ENCODE measurements at places on chromosomes 5 and 9.

- no peak for DNase-seq
Observed at GRCh38 chr9:17315341-17315740, 180.5 kb downstream of the CNTLN start.

GRCh38 chr9:93306579-93307091, 122.7 kb downstream of the WNK2 start:
- no peak for DNase-seq

GRCh38 chr9:33684831-33685230, 110.5 kb upstream of the PRSS3 start:
- DNase-seq: no peak

- DNase-seq: no peak
Observed at GRCh38 chr9:136460772-136461325, 21.2 kb upstream of the INPP5E start.

DNA sequence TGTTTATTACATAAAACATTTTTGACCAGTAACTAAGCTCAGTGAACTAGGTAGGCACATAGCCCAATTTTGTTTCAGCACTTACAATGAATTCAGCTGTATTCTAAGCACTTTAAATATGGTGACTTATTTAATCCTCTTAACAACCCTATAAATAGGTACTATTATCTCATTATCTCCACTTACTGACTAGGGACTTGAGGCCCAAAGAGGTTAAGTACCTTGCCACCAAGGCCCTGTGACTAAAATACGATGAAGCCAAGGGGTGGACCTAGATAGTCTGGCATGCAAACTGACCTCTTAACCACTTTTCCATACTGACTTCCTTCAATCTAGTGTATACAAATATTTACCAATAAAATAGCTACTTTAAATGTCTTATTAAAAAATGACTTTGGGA, 266.4 kb downstream of the ZNF608 start:
- no peak for DNase-seq

DNA sequence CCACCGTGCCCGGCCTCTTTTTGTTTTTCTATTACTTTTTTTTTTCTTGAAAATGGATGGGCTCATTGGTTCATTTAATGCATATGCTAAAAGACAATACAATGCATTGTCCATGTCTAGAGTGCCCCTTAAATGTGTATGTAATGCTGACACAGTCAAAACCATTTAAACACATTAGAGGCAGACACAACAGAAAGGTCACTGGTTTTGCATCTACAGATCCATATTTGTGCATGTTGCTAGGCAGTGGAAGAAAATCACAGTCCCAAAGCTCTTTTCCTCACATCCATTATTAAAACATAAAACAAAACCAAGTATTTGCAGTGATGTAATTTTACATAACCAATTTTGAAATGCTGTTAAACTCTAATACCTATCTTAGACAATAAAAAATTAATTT, 389.0 kb downstream of the TAF11L14 start:
- DNase-seq: no peak

GRCh38 chr9:21322911-21323461, 12.2 kb downstream of the KLHL9 start:
- no peak for DNase-seq

GRCh38 chr5:179793468-179794139, at the start of gene LTC4S:
Gene LTC4S (plus strand): TSS chr5:179793986. CDS start chr5:179794081, 95 bp downstream.
- DNase-seq: no peak

DNA sequence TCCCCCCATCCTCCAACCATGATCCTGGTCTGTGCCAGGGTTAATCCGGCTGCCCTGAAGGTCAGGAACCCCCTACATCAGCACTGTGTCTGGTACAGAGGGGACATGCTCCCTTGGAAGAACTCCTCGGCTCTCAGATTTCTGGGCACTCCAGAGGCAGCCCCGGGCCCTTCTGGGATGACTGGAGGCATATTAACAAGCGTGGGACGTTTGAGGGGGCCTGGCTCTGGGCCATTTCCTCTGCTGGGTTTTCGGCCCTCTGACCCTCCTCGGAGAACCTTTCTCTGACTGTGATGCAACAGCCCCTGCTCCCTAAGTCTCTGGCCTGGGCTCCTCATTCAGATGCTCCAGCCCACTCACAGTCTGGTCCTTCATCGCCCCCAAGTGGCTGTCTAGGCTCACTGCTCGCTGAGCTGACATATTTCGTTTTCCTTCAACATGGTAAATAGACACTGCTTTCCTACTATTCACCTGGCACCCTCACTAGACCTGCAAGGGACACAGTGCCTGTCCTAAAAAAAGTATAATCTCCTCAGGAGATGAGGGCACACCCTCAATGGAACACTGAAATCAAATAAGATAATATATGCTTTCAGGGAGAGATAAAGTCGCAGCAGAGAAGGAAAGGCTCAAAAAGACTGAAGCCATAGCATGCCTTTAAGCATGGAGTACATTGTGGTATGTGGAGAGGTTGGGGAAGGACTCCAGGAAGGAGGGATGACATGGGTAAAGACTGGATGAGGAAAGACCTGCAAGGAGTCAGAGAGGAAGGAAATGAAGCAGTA, 404.7 kb upstream of the TRPC7 start:
- DNase-seq: peak; percentile 83

- DNase-seq: no peak
Observed at GRCh38 chr9:27933210-27934025, 360.1 kb upstream of the C9orf72 start.

DNA sequence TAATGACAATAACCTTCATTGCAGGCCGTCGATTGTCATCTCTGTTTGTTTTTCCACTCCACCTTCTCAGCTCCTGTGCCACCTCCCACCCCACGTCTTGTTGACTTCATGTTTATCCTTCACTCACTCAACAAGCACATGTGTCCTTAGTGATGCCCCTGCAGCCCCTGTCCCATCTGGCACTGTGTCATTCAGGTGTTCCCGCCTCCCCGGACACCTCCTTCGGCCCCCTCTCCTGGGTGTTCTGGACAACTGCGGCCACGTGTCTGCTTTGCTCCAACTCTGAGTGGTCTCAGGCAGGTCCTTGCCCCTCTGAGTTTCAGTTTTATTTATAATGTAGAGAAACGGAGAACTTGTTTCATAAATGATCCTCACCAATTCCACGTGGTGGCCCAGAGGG, 91.0 kb upstream of the COL5A1 start:
- DNase-seq: no peak

- DNase-seq: no peak
Observed at GRCh38 chr9:110198357-110198756, 9.6 kb downstream of the C9orf152 start.

- DNase-seq: no peak
Observed at GRCh38 chr5:160956051-160956450, 104.0 kb upstream of the ATP10B start.

Data from LoVo (cell line).